Stimulated activated CD8-positive, alpha-beta memory T cell treated with anti-CD3 and anti-CD28 coated beads, Interleukin-2, amount 100 ng/mL, for 1 hour (primary cell): ENCODE measurements at places on chromosomes 7 and 10.

- no peak for DNase-seq
These were observed 30.2 kb downstream of the COBL start for GRCh38 chr7:51286401-51286800.

- DNase-seq: no peak
These were observed 44.1 kb upstream of the SLC39A12 start for GRCh38 chr10:17907641-17908040.

- DNase-seq: no peak
These were observed 68.6 kb downstream of the CELF2 start for GRCh38 chr10:11086177-11086840.

DNA sequence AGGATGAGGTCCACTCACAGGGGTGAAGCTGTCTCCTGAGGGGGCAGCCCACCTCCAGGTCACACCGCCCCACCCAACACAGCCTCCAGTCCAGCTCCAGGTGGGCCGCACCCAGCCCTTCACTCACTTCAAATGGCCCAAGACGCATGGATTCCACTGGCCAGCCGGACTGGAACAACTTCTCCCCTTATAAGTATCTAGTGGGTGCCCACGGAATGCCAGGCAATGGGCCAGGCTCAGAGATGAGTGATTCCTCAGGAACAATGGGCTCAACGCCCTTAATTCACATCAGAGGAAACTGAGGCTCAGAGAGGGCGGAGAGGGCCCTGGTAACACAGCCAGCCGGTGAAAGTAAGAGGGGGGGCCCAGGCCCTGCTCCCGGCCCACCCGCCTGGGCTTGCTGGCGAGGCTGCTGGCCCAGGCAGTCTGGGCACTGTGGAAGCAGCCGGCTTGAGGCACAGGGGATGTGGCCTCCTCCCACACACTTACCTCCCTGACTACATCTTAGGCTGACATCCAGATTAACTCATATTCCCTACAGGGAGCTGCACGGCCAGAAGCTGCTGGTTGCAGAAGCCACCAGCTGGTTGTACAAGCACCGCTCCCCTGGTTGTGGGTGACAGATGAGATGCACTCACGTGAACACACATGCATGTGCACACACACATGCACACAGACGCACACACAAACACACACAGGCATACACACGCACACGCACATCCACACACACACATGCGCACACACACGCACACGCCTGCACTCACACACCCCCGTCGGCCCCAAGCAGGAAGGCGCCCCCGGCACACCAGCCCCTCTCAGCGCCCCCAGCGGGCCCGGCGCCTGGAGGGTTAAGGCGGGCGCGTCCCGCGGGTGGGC lies 1.0 kb upstream of the FAM20C start:
- DNase-seq: no peak

DNA sequence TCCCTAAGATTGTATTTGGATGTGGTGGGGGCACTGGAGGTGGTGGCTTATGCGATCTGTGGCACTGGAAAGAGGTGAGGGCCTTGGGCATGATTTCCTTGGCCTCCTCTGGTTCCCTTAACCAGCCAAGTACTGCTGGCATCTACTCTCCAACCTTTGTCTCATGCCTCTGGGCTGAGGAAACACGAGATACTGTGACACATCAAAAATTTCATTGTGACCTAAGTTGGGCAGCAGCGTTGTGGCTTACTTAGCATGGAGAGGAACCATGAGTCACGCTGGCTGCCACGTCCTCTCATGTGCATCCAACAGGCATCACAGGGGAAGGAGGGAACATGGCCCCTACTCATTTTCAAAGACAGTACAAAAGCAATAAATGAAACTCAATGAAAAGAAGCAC lies 29.7 kb upstream of the GSDME start:
- no peak for DNase-seq

- no peak for DNase-seq
These were observed 34.0 kb downstream of the DKK1 start for GRCh38 chr10:52348037-52348564.

DNA sequence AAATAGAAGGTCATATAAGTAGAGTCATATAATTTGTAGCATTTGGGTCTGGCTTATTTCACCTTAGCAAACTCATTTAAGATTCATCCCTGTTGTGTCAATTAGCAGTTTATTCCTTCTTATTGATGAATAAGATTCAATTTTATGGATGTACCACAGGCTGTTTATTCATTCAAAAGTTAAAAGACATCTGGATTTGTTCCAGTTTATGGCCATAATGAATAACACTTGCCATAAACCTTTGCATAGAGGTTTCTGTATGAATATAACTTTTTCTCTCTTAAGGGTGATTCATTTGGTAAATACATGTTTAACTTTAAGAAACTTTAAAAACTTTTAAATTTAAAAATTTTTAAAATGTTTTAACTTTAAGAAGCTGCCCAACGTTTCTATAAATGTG lies 66.4 kb downstream of the CPED1 start:
- DNase-seq: no peak

DNA sequence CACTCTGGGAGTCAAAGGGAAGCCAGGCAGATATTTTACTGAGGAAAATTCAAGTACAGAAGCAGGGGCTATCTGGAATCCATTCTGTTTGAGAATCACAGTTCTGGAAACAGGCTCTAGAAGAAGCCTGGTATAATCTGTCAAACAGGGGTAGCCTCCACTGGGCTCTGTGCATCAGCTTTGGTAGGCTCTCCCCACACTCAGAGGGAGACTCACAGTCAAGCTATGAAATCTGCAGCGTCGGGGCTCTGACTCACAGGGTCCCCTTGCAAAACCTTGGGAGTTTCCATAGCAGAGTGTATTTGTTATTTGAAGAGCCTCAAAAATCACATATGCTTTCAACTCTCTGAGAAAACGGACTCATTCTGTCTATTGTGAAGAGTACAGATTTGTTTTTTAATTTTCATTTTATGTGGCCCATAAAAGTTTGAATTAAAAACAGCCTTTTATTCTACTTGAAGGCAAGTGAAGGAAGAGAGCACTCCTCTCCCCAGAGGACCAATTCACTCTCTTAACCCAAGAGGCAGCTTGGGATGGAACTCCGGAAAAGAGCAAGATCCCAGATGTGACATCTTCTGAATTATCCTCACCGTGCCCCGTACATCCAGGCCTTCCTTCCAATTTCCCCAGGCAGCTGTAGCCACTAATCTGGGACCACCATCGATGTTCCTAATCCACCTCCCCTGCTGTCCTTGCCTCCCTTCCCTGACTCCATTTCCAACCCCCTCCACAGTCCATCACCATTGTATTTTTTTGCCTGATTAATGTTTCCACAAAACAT lies 590.9 kb upstream of the MGMT start:
- no peak for DNase-seq

DNA sequence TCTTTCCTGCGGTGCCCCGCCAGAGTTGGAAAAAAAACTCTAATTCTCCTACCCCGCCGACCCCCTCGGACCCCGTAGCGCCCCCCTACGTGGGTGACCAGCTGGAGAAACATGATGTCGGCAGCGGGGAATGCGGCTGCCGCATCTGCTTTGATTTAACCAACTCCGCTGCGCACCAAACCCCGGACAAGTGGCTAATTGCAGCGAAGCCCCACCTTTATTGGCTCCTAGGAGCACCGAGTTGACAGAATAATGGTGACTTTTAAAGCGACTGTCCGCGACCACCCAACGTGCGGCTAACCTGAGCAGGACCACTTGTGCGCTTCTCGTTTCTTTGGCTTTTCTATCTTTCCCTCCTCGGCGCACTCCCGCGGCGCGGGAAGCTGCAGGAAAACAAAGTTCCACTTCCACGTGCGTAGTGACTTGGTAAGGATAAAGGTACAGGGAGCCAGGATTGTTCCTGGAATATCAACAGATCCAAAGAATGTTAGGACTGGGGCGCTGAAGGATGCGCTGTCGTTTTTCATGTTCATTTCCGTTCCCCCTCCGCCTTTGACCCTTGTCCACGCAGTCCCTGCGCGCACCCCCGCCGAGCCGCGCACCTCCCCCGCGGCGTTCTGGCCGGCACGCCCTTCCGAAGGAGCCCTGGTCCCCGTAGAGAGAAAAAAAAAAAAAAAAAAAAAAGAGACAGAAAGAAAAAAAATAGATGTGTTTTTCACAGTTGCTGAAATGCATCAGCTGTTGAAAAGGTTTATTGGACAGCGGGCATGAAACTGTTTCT lies 1.4 kb downstream of the WNT16 start:
- DNase-seq: no peak

DNA sequence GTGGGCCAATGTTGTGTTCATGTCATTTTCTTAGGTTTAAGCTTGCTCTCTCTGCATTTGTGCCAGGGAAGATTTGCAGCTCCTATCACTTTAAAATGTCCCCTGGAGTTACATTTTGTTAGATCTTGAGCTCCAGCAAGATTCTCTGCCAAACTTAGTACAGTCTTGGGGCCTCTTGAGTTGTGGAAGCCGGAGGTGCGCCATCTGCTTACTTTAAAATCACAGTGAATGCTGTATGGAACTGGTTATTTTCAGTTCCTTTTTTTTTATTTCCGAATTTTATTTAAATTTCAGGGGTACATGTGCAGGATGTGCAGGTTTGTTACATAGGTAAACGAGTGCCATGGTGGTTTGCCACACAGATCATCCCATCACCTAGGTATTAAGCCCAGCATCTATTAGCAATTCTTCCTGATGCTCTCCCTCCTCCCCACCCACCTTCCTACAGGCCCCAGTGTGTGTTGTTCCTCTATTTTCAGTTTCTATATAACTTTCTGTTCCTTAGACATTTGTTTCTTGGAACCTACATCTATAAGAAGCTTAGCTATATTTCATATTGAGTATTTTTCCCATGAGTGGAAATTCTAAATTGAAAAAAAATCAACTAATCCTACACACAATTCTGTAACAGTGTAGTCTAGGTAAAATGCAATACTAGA lies 114.4 kb upstream of the CREB5 start:
- no peak for DNase-seq

DNA sequence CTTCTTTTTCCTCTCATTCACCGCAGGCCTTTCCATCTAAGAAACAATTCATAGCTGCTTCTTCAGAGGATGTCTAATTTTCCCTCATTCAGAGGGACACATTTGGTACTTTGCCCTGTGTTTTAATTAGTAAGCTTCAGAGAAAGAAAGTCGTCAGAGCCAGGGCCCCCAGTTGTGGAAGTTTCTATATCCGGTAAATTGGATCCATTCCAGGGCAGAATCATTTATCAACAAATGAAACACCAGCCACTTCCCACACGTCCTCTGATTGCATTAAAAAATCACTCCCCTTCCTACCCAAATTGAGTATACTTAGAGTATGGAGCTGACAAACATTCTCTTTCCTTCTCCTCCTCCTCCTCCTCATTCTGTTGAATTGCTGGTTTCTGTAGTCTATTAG lies 205.8 kb upstream of the HDAC9 start:
- DNase-seq: no peak

- no peak for DNase-seq
These were observed 137.1 kb downstream of the BMPER start for GRCh38 chr7:34042406-34042805.

- no peak for DNase-seq
These were observed 83.6 kb downstream of the ZNF277 start for GRCh38 chr7:112290065-112290464.

- no peak for DNase-seq
These were observed 53.6 kb downstream of the DAGLB start for GRCh38 chr7:6394114-6394513.

DNA sequence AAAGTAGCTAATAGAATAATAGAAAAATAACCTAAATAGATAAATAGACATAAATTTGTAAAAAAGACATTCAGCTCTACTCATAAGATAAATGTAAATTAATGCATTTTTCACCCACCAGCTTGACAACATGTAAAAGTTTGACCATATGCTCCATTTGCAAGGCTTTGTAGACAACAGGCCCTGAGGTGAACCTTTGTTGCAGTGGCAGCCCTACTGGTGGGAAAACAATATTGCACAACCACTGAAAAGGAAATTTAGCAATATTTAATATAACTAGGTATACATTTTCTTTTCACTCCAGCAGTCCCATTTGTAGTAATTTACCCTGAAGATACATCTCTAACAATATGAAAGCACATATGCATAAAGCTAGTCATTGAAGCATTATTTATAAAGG lies 39.0 kb upstream of the ADRA2A start:
- DNase-seq: no peak

DNA sequence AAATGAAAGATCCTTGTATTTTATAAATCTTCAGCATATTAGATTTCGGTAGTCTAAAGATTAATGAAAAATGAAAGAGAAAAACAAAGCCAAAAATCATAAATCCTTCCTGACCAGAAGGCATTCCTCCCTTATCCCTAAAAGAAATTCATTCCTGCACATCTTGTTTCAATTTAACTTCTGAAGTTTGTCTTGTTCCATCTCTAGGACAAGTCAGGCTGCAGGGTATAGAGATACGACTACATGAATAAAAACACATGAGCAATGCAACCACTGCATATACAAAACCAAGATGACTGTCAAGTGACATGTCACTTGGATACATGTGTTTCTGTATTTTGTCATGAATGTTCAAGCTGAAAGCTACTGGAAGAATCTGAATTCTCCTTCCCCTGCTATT lies 214.9 kb downstream of the JAZF1 start:
- DNase-seq: no peak

DNA sequence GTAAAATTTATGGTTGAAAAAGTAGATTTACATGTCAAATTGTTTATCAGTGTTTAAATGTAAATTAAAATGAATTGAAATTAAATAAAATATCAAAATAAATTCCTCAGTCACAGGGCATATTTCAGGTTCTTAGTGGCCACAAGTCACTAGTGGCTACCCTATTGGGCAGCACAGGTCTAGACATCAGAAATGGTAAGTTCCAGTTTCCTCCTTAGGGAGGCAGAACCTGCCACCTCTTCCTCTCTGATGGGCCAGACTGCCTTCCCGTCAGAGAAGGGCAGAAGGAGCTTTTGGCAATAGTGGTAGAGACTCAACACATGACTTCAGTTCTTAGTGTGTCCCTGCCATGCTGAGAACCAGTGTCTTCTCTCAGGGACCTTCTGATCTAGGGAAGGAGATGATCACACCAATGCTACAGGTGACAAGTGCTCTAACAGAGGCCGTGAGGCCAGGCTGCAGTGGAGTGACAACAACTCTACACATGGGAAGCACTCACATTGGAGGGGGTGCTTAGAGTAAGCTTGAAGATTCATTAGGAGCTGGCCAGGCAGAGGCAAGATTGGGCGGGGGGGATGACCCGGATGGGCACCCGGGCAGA lies 14.4 kb upstream of the PCBD1 start:
- no peak for DNase-seq

DNA sequence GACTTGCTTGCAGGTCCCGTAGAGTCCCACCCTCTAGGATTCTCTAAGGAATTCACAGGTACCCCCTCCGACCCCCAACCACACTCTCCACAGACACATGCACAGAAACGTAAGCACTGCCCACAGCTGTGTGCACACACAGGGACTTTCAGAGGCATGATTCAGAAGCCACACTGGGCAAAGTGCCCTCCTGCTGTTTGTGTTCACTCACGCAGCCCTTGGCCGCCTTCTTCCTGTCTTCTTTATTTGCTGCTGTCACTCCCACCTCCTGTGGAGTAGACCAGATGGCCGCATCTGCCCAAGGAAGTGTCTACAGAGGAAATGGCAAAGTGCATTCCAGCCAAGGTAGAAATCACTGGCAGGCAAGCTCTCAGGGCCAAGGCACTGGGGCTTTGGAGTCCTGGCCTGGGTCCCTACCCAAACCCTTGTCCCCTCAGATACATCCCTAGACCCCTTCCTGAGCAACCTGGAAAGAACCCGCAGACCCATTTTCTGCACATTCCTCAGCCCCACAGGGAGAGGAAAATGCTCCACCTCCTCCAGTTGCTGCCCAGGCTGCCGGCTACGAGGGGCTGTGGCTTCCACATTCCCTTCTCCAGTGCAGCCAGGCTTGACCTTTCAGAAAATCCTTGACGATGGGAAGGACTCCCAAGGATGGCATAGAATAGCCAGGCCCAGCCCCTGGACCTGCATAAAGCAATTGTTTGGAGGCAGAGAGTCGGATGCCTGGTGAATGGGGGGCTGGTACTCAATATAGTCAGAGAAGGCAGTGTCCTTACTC lies 21.6 kb upstream of the GIMAP8 start:
- no peak for DNase-seq
